Adrenal gland (tissue), 19 donors: ENCODE measurements at places on chromosomes 5 and 9. TPM values are rescaled to one million over a fixed set of nuclear protein-coding genes. Genes with fewer than 3 reads are reported as not detected.

TMEM252 gene
- not detected for total RNA-seq

DNA sequence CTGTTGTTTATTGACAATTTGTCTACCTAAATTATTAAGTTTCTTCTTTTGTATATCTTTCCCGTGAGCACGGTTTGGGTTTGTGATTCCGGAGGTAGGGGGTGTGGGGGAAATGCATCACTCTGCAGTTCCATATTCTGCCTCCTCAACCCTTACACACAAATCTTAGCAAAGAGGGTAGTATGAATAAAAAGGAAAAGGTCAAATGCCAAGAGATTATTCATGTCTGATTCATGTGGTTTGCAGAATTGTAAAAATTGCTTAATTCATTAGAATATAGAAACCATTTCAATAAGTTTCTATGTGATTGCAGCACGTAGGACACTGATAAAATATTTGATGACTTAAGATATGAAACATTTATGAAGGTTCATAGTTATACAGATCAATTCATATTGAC is 601.9 kb downstream of the SEMA5A start:
- DNase-seq: no peak

GRCh38 chr5:55231029-55231918 is 2.1 kb downstream of the CCNO start:
- DNase-seq: no peak

GRCh38 chr5:158869092-158869491 is 230.6 kb downstream of the EBF1 start:
- no peak for DNase-seq

DNA sequence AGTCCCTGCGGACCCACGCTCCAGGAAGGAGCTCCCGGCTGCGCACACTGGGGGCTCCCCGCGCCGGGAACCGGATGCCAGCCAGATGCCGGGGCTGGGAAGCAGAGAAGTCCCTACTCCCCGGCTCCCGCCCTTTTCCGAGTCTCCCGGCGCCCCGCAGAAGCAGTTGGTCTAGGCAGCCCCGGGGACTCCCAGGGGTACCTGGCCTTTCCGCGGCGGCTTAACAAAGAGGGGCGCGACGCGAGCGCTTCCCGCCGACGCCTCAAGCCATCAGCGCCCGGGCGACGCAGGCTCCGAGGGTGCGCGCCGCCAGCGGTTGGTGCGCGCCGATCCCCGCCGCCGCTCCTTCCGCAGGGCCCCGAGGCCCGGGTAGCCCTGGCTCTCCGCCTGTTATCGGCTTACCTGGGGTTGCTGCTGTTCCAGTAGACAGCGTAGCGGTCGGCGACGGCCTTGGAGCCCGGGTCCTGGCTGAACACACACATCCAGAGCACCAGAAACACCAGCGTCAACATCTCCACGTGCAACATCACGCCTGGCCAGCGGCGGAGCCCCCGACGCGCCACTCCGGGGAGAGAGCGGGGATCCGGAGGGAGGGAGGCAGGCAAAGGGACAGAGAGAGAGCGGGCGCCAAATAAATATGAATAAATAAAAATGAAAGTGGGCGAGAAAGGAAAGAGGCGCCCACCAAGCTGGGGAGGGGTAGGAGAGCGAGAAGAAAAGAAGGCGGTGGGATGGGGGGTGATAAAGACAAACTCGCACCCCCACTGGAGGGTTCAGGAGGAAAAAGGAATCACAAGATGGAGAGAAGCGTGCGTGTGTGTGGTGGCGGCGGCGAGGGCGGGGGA is 428 bp downstream of the EFNA5 start:
- no peak for DNase-seq

DNA sequence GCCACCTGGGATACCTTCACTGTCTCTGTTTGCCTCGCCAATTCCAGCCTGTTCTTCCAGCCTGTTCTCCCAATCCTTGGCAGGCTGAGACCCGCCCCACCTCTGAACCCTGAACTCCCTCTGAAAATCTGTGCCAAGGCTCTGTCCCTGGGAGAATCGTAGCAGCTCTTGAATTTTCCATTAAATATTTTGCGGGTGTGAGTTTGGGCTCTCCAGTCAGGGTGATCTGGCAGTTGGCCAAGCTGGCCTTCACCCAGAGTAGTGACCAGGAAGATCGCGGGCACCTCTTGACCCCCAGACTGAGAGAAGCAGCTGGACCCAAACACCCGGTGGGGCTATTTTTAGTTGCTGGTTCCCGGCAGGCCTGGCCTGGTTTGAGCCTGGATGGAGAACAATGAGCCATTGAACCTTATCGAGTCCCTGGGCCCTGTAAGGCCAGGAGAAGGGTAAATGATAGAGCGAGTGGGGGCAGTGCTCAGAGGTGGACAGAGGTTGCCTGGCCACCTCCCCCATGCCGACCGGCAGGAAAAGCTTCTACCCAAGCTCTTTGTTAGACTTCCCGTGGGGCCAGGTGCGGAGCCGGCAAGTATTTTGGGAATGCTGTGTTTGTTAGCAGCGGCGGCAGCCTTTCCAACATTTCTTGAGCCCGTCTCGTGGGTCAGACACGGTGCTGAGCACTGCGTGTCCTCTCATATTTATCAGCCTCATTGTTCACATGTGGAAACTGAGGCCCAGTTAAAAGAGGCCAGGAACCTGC is 146.2 kb downstream of the RGS3 start:
- DNase-seq: peak; percentile 79

DNA sequence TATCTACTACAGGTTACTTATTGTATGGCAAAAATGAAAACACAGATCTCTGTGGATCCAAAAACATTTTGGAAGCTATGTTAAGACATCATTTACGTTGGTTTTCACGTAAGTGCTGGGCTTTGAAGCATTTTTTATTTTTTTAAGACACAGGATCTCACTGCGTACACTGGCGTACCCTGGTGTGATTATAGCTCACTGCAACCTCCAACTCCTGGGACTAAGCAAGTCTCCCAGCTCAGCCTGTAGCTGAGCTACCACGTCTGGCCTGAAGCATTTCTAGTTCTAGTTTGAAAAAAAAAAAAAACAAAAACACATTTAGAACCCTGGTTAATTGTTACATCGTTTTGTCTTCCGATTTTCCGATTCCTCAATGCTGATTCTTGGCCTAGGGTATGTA is 131.3 kb downstream of the AOPEP start:
- no peak for DNase-seq

DNA sequence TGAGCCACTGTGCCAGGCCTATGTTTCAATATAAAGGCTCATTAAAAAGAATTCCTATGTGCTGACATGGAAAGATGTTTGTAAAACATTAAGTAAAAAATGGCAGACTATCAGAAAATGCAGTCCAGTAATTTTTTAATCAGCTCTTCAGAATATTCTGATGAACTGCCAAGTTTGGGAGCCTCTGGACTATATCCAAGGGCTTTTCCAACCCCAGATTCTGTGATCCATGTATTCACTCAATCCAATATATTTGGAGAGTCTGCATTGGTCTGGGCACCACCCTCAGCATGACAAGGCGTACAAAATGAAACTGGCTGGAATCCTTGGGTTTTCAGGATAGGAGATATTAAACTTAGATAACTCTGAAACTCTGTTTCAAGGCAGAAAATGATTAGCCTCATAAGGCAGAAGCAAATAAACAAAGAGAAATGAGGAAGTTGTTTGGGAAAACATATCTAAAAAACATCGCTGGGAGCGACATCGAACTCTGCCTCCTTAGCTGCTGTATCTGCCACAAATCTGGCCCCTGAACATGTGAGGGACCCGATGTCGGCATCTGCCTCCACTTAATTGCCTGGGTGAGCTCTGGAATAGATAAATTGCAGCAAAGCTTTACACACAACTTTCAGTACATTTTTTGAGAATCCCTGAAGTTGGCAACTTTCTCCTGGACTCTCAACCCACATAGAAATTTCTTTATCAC is 14.4 kb downstream of the PDE6A start:
- peak; percentile 38 for DNase-seq

DNA sequence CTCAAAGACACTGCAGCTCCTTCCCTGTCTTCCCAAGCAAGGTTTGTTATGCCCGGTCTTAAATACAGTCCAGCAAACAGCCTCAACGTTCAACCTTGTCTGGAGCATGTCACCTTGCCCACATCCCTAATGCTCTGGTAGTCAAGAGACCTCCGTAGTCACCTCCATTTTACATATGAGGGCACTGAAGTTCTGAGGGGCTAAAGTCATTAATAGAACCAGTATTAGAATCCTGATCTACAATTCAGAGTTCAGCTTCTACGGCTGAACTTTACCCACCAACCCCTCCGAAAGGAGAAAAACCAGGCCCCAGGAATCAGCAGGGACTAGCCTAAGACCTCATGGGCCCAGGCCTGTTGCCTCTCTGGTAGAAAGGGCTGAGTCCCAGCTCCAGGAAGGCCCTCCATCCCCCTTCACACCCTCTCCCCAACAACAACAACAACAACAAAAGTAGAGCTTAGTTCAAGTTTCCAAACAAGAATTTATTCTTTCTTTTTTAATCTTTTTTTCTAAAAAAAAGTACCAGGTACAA is 795 bp upstream of the STOML2 start:
- no peak for DNase-seq

FGF1 gene
- total RNA-seq: 1.0 TPM

DNA sequence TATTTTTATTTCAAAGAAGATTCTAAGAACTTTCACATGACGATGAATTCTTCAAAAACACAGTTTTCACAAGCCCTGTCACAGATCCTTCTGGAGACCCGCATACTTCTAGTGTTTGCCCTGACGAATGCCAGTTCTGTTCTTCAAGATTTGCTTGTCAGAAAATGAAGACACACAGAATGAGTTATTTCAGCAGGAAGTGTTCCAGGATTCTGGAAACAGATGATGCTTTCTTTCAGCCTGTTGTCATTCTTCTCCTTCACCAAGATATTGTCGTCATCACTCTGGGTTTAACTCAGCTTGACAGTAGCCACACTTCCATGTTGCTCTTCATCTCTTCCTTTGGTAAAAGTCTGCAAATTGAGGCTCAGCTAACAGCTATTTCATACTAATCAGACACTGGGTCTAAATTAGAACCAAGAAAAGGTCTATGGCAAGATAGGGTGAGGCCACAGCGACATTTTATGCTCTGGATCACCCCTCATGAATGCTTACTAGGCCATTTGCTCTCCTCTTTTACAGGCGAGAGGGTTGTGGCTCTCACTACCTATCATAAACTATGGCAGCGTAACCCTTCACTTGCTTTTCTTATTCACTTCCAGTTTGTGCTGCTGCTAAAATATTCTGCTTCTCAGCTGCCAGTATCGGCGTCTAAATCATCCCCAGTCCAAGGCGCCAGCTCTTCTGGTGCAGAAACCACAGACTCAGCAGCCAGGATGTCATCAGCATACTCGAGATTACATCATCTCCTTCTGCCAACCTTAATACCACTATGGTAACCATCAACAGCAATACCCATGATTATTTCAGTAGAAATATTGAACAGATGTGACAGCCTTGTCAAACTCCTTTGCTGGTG is 159.6 kb upstream of the TBCA start:
- no peak for DNase-seq
